ENCODE measurements at places on chromosomes 6 and 20.

DNA sequence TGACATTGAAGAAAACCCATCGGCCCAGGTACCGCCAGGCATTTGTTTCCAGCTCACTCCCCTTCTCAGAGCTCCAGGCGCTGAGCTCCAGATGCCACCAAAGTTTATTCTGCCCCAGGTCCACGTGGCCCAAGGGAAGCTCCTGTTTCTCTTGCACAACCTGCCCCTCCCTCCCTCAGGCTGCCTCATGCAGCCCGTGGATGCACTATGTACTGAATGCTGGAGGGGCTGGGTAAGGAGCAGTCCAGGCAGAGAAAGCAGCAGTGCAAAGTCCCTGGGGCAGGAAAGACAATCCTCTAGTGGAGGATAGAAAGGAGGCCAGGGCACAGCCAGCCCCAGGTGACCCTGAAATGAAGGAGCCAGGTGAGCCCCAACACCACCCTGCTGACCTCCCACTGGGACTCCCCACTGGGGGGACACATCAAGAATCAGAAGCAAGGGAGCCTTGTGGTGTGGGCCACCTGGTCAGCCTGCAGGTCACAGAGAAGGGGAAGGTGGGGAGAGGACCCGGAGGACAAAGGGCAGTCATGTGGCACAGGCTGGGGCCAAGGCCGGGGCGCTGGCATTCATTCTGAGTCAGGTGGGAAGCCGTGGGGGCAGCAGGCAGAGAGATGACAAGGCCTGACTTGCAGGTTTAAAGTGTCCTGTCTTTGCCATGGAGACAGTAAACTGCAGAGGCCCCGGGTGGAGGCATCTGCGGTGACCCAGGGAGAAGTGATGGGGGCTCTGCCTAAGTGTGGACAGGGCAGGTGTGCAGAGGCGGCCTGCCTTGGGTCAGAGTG lies 230.1 kb downstream of the PREX1 start:
- DNase-seq = no peak

GRCh38 chr6:139395371-139395770 lies 20.9 kb upstream of the CITED2 start:
- DNase-seq = no peak

GRCh38 chr6:101747716-101748115 lies 354.2 kb downstream of the GRIK2 start:
- DNase-seq = no peak

DNA sequence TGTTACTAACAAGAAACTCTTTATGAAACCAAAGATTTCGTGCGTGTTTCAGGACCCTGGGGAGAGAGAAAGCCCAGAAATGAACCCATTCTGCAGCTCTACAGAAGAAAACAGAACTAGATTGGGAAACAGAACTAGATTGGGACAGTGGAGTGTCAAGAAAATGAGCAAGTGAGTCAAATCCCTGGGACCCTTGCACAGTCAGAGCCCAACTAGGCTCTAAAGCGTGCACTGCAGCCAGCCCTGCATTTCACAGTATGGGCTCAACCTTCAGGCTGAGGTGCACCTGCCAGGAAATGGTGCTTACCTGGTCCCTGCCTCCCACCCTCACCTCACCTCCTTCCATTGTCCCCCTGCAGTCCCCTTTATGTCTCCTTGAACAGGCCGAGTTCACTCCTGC lies 39.7 kb downstream of the BFSP1 start:
- no peak for DNase-seq

DNA sequence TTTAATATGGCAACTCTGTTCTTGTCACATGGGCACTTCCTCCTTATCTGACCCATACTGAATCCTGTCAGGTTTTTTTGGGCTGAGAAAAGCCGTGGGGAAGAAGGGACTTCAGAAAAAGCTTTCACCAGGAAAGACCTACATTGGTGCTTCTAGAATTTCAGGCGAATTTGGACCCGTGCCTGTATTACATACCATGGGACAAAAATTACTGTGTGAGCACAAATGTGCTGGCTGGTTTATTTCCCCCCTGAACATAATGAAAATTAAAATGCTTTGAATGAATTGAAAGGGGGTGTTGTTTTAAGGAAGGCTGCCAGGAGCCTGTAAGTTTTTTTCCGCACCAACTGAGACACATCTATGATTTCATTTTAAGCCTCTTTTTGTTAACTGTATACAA lies 29.6 kb downstream of the CAP2 start:
- DNase-seq = no peak

Measured in right atrium auricular region (tissue), 2 donors.